Tongue (tissue), 3 donors: ENCODE measurements at places on chromosomes 6 and 20.

DNA sequence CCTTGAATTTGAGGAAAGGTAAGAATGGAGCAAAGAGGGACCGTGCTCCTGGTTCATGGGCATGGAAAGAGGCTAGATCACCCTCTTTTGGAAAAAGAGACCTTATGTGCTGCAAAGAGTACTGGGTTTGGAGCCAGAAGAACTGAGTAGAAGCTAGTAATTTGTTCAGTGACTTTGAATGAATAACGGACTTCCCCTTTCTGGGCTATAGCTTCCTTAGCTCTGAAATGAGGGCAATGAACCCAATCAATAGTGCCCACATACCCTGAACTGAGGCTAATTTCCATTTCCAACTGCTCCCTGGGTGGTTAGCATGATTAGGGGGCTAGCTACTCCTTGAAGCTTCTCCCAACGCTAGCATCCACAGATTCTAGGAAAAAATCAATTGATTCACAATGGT lies 121.4 kb downstream of the UNC5CL start:
- DNase-seq: no peak

GRCh38 chr20:49372095-49372734 lies 94.4 kb upstream of the ZNFX1 start:
- DNase-seq: no peak

GRCh38 chr6:77019081-77019480 lies 444.2 kb downstream of the HTR1B start:
- no peak for DNase-seq

DNA sequence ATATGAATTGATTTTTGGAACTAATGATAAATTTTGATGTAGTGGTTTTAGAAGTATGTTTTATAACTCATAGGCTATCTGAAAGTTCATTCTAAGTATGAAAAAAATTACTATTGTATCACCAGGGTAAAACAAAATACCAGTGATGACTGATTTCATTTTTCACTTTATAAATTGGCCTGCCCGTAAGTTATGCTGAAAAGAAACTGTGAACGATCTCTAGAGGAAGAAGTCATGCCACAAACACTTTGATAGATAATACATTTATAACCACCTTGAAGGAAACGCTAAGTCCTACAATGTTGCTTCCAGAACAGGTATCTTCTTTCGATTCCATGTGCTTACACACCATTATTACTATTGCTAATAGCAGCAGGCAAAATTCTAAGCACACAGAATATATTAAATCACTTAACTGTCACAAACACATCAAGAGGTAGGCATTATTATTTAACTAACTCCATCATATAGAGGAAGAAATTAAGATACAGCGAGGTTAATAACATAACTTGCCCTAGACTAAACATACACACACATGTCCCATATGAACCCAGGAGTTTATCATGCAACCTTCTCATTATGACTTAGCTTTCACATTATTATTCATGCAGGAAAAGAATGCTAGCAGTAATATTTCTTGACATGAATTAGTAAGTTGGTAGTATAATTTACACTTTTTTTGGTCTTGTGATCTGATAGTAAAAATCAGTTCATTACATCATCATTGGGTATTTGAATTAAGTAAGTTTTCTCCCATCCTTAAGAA lies 44.7 kb downstream of the RGS17 start:
- DNase-seq: no peak

GRCh38 chr6:36337814-36338213 lies 1.1 kb upstream of the BNIP5 start:
- DNase-seq: no peak

GRCh38 chr20:6120491-6120988 lies 2.3 kb downstream of the FERMT1 start:
- no peak for DNase-seq

DNA sequence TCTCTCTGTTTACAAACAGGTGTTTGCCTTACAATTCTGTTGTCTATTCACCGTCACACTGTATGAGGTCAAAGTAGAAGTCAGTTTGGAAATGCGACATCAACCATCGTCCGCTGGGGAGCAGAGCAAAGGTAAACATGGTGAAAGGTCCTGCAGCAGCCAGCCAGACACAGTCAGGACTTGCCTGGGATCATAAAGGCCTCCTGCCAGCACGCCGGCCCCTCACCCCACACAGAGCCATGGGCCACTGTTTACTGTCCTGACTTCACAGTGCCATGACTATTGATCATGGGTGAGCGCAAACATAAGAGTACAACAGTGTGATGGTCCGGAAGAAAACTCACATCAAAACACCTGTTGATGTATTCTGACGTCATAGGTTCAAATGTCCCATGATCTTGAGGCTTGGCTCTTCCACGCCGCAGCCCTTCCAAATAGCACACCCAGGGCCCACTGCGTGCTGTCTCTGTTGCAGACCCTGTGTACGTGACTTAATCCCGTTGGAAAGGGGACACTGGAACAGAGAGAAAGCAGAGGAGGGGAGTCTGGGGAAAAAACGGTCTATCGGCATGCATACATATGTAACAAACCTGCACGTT lies 16.9 kb upstream of the PPP1R3G start:
- no peak for DNase-seq

DNA sequence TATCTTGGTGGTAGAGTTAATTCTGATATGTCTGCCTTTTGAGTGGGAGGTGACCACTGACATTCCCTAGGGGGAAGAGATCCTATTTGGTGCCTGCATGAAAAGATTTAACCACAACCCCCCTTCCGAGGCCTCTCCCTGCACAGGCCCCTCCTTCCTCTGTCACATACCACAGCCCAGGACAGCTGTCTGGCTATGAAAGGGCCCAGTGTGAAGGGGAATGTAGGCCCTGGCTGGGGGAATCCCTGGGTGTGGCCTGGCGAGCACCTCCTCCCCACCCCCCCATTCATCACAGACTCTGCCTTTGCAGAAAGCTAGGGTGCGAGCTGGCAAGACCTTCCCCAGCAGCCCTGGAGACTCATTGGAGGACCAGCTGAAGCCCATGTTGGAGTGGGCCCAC lies 27.4 kb upstream of the MAPRE1 start:
- peak; percentile 90 for DNase-seq

- no peak for DNase-seq
These were observed 253.5 kb downstream of the QKI start for GRCh38 chr6:163668061-163668426.

DNA sequence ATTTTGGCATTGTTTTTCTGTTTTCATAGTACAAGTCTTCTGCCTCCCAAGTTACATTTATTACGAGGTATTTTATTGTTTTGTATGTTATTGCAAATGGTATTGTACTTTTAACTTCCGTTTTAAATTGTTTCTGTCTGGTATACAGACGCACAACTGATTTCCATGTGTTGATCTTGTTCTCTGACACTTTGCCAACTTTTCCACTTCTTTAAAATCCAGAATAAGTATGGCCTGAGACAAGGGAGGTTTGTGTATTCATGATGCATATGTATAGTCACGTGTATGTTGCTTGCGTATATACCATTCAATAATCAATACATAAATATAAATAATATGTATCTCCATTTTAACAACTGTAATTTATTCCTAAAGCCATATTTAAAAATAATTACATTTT lies 41.2 kb downstream of the THBS2 start:
- DNase-seq: peak; percentile 50

DNA sequence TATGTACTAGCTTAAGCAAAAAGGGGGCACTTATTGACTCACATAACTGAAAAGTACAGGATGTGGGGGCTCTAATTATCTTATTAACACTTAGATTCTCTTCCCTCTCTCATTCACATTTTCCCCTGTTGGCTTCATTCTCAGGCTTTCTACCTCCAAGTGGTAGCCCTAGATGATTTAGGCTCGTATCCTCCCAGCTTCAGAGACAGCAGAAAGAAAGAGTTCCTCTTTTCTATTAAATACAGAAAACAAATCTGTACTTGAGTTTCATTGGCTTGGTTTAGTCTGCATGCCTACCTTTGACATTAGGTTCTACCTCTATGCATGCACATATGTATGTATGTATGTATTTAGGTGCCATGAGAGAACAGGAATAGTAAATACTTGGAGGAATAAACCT lies 15.5 kb upstream of the E2F3 start:
- DNase-seq: no peak

DNA sequence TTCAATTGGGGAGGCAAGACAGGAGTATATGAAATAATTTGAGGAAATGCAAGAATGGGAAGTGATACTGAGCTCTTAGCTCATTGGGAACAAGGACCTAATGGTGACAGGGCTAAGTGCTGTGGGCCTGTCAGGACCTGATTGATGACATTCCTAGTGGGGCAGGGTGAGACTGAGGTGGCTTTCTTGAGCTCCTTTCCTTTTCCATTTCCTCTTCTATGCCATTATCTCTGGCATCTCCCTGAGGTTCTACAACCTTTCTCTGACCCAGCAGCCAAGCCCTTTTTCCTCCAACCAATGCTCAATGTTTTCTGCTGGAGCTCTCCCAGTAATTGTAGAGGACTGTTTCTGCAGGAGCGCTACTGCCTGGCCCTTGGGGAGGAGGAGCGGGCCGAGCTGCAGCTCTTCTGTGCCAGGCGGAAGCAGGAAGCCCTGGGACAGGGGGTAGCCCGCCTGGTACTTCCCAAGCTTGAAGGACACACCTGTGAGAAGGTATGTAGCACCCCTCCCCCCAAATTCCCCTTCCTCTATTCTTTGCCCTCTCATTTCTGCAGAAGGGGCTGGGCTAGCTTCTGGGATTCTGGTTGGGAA lies 2.8 kb upstream of the TOMM6 start:
- no peak for DNase-seq

- DNase-seq: peak; percentile 77
These were observed 3.5 kb upstream of the SNAI1 start for GRCh38 chr20:49979030-49979832.

GRCh38 chr20:32285621-32286371 lies 8.3 kb downstream of the KIF3B start:
- no peak for DNase-seq

DNA sequence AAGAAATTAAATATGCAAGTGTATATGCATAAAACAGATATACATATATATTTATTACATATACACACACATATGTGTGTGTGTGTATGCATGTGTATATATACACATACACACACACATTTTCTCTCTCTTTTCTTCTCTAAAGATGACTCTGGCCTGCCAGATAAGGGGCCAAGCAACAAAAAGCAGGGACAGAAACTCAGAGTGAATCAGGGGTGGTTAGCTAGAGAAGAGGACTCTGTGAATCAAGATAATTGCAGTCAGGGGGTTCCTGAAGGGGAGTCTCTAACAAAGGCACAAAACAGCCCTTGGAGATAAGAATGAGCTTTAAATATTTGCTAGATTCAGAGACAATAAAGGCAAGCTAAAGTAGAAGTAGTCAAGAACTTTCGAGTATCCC lies 650.5 kb downstream of the UTRN start:
- DNase-seq: no peak

DNA sequence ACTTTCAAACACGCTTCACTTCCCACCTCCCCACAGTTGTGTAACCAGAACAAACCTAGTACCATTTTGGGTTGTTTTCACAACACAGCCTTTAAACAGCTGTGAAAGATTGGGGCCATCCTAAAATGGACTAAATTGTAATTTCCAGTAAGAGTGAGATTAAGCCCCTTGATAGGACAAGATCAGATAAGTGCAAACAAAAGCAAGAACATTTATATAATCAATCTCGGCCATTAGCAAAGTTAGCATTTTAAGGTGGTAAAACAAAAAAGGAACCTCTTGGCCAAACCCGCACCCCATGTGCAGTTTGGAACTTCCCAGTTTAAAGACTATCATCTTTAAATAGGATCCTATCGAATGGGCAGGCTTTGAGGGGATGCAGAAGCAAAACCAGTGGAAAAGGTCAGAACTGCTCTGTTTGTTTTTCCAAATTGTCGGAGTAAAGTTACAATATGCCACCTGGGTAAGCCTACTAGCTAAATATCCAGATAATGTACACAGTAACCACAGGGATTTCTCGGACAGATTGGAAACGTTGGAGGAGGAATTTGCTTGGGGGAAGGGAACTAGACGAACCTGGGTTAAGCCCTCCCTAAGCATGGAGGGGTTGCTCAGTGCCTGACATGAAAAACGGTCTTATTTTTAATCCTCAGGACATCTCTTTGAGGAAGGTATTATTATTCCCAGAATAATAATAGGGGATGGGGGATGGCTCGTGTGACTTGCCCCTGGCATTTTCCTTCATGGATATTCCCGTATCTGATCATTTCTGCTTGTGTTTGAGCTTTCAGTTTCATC lies 159.8 kb upstream of the SALL4 start:
- no peak for DNase-seq

DNA sequence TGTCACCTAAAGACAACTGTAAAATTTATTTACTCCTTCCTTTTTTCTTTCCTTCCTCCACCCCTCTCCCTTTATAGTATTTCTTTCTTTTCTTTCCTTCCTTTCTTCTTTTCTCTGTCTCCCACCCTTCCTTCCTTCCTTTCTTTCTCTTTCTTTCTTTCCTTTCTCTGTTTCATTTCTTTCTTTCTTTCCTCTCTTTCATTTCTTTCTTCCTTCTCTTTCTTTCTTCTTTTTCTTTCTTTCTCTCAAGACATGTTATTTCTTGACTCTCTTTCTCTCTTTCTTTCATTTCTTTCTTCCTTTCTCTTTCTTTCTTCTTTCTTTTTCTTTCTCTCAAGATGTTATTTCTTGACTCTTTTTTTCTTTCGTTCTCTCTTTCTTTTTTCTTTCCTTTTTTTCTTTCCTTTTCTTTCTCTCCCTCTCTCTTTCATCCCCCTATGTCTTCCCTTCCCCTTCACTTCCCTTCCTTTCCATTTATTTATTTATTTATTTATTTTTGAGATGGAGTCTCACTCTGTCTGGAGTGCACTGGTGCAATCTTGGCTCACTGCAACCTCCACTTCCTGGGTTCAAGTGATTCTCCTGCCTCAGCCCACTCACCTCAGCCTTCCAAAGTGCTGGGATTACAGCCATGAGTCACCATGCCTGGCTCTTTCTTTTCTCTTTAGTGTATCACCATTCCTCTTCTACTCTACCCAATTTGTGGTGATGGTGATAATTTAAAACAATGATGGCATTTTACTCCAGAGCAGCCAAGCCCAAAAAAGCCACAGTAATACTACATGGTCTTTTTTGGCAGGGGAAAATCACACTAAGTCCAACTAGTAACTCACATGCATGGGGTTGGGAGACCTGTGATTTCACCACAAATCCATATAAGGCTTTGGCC lies 188.2 kb downstream of the ADGRG6 start:
- no peak for DNase-seq

GRCh38 chr6:157954150-157955117 lies 27.2 kb upstream of the SYNJ2 start:
- peak; percentile 48 for DNase-seq

DNA sequence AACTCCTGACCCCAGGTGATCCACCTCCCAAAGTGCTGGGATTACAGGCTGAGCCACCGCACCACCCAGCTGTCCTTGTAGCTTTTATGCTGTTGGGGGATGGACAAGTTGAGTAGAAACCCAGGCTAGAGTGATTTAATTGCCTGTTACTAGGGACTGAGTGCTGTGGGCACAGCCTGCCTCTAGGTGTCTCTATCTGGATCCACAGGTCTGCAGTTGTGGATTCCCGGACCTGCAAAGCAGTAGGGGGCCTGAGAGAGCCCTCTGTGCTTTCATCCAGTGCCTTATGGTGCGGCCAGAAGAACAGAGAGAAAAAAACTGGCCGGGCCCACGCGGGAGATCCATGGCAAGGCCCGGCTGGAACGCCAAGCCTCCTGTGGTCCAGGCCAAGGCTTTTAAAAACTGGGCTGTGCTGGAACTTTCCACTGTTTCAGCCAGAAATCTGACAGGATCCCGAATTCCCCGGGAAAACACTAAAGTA lies 5.2 kb downstream of the SIRPA start:
- peak; percentile 83 for DNase-seq
